Activated T-cell treated with anti-CD3 and anti-CD28 coated beads, Interleukin-2, amount 50 U/mL, for 1 hour (primary cell): ENCODE measurements at places on chromosomes 11 and 22.

DNA sequence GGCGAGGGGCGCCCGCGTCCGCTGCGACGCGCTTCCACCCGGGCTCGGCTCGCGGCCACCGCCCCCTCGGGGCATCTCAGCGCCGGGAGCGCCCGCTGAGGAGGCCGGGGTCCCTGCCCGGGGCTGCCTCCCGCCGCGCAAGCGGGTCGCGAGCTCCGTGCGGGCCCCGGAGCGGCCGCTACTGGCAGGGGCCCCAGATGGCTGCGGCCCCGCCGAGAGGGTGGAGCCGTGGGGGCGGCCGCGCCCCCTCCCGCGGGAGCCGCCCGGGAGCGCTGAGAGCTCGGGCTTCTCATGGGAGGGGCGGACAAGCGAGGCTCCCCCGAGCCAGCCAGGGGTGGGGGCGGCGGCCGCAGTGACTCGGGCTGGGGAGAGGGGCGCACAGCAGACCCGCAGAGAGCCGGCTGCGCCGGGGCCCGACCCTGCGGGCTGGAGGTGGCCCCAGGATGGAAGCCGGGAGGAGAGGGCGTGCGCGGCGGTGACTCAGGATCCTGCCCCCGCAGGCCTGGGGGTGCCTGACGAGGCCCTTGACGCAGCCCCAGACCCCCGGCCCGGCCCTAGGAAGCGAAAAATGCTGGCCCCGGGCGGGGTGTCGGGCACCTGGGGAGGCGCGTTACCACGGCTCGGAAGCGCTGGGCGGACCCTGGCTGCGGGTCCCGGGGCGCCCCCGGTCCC is 603 bp upstream of the ZFTA start:
- peak; percentile 56 for DNase-seq

GRCh38 chr22:43114958-43115357 is 4.4 kb downstream of the BIK start:
- no peak for DNase-seq

GRCh38 chr11:11524436-11525061 is 97.3 kb downstream of the GALNT18 start:
- no peak for DNase-seq

GRCh38 chr11:32033491-32033890 is 57.4 kb upstream of the RCN1 start:
- DNase-seq: no peak

- no peak for DNase-seq
These were observed 23.3 kb upstream of the LYVE1 start for GRCh38 chr11:10591741-10592140.

GRCh38 chr11:41456269-41456668 is 3.2 kb downstream of the LRRC4C start:
- no peak for DNase-seq

DNA sequence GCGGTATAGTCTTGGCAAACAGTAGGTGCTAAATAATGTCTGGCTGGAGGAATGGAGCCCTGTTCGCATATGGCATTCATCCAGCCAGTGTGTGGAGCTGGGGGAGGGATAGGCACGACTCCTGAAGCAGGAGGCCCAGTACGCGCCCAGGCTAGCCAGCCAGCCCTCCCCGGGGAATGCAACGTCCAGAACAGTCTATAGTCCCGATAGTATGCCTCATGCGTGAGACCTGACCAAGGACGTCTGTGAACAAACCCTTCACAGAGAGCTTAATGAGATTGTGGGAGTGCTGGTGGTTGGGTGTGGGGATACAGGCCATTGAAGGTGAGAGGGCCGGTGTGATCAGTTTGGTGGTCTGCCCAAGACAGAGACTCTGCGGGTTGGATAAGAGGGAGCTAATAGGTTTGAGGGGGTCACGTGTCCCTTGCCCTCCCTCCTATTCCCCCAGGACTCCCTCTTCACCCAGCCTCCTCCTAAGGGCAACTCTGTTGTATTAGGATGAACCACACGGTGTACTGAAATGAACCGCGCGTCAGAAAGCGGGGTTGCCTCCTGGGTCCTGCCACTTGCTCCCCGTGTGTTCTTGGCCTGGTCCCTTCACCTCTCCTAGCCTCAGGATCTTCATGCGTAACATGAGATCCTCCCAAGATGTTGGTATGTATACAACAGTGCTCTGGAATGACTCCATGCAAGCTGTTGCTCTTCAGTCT is 987 bp upstream of the GRIK4 start:
- DNase-seq: no peak

DNA sequence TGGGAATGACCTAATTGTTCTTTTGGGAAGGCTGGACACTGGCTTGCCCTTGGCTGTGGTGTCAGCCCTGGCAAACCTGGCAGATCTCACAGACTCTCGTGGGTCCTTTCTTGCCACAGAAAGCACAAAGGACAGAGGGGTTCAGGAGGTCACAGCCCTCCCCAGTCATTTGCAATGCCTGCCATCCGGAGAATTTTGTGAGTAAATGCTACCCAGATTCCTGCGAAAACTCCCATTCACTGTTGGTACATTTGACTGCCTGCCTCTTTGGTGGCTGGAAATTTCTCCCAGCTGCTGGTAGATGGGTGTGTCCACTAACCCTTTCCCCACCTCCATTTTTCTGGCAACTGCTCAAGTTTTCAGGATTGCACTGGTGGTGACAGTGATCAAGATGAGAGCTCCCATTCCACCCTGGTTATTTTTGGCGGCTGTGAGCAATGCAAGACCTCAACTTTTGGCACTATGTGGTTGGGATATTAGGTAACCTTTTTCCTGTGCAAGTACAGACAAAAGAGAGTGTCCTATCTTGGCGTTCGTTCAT is 155.7 kb downstream of the NAV2 start:
- DNase-seq: no peak

DNA sequence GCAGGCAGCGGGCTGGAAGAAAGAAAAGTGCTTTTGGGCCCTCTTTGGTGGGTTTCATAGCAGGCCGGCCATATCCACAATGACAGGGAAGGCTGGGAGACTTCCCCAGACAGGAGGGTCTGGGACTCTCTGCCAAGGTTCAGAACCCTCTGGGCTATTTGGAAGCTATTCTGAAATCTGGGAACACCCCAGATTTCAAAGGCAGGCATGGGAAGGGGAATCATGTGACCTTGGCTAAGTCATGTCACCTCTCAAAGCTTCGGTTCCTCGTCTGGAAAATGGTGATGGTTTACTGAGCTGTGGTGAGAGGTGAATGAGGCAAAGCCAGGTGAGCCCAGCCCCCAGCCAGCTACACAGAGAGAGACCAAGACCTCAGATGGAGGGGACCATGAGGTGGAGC is 4.6 kb downstream of the CASTOR1 start:
- DNase-seq: no peak

GRCh38 chr11:37442576-37442975 is 844.5 kb upstream of the RAG2 start:
- no peak for DNase-seq

DNA sequence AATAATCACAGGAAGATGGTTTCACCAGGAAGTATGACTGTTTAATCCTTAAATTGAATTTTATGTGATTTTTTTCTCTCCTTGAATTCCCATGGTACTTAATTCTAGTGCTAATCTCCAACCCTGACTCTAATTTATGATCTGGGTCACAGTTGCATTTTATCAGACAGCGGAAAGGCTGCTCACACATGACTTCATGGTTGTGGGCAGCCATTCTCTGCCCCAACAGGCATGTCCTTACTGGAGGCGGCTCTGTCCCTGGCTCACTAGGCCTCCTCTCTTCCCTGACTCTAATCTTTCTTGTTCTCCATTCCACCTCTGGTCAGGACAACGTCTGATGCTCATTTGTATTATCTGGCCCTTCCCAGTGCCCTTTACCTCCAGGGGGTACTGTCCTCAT is 184.4 kb downstream of the CHST1 start:
- no peak for DNase-seq

DNA sequence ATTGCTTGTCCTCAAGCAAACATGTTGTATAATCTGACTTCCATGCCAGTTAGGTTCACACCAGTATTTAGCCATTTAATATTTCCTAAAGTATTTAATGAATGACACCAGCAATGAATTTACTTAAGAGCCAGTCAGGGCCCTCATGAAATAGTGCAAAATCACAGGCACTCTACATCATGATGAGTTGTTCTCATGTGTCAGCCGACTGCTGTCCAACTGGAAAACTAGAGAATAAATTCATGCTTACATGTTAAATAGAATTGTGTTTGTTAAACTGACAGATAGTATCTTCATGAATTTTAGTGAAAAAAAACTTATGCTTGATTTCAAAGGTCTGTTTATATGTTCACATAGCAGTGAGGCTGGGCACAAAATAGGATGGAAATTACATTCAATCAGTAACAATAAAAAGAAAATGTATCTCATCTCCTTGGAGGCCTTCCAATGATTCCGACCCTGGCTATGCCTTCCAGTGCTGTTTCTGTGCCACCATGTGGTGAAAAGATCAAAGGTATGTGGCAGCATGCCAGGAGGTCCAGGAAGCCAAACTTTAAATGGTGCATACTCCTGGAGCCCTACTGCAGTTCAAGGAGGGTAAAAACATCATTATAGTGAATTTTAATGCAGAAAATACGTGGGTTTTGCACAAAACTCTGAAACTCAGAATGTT is 45.2 kb downstream of the CTSC start:
- no peak for DNase-seq

DNA sequence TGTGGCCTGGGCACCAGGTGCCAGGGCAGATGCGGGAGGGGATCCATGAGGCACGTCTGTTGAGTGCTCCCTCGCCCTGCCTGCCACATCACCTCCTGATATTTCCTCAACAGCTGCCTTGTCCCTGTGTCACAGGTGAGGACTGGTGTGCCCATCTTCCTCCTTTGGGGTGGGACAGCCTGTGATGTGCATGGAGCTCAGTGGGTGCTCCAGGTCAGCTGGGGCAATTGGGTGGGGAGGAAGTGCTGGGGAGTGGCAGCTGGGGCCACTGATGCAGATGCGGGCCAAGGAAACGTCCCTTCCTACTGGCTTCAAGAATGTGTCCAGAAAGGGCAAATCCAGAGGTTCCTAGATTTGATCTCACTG is 83.6 kb downstream of the MORC2 start:
- no peak for DNase-seq

DNA sequence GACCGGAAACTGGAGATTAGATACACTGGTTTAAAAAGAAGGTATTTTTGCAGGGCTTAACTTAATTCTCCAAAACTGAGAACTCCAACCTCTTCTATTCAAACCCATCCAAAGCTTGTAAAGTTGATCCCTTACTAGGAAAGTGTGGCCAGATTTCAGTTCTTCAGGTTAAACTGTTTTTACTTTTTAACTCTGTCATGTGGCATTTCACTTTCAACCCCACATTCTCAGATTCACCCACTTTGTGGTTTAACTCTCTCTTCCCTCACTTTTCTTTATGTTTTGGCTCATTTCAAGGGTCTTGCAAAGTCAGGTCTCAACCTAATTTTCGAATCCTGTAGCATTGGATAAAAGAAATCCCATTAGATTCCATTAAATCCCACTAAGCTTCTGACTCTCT is 75.4 kb downstream of the MPPED2 start:
- DNase-seq: no peak

- DNase-seq: no peak
These were observed 87.5 kb downstream of the C11orf58 start for GRCh38 chr11:16825968-16826367.

DNA sequence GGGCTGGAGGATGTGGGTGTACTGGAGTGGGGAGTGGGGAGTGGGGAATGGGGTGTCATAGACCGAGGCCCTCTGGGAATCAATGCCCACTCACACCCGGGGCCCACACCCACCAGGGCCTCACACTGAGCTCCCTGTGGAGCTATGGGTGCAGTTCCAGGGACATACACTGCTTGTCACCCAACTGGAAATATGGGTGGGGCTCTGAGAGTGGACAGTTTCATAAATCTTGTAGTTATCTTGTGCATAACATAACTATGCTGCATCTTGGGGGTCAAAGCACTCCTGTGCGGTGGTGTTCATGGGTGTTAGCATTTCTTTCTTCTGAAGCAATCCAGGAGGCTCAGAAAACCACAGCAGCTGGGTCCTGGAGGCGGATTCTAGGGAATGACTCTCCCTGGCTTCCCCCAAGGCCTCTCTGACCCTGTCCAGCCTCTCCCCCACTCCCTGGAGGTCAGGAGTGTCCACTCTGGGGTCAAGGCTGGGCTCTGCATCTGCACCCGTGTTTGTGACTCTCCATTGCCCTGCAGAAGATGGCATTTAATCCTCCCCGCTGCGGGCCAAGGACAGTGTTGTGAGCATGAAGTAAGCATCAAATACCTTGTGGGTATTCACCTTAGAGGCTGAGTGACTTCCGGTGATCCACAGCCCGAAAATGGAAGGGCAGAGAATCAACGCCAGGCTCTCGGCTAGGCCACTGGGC is 172.5 kb downstream of the CTTN start:
- DNase-seq: no peak

DNA sequence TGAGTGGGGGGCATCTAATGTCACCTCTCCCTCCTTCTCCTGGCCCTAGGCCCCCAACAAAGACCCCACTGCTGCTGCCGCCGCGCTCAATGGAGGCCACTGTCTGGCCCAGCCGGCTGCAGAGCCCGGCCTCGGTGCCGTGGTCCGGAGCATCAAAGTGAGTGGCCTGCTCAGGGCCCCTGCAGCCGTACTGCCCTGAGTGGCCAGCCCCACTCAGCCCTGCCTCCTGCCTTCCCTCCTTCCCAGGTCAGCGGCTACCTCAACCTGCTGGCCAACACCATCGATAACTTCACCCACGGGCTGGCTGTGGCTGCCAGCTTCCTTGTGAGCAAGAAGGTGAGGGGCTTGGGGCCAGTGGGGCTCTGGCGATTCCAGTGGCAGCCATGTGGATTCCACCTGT is 5.0 kb downstream of the SLC39A13 start:
- DNase-seq: no peak

DNA sequence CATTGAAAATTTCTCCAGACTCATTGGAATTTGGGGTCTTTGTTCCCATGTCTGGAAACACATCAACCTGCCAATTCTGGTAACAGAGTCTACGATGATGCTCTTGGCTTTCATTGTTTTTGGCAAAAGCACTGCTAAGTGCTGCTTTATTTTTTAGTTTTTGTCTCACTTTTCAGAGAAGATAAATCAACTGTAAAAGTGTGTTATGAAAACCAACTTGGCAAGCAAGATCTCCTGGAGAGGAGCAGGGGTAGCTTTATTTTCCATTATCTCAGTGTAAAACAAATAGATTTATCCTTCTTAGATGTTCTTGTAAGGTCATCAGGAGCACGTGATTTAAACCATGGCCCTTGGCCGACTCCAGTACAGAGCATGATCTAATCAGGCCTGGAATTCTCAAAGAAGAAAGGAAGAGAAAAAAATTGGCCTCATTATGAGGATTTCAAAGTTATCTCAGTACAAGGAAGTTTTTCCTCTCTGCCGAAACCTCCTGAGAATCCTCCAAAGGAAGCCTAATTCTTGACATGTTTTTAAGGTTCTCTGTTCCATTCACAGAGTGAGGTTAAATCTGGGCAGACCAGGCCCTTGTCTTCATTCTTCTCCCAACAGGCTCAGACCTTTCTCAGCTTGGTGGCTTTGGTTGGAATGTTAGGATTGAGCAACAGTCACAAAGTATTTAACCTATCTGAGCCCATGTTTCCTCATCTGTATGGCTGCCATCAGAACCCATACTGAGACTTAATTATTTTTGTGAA is 16.4 kb upstream of the PAMR1 start:
- DNase-seq: no peak

GRCh38 chr11:116855413-116855812 is 18.0 kb upstream of the APOA1 start:
- no peak for DNase-seq
